Natural killer cell (primary cell): ENCODE measurements at places on chromosomes 4 and X.

- no peak for DNase-seq
Observed at GRCh38 chr4:185672618-185673017, 137.3 kb upstream of the PDLIM3 start.

GRCh38 chr4:117447925-117448324, 362.5 kb upstream of the TRAM1L1 start:
- peak; percentile 15 for DNase-seq

DNA sequence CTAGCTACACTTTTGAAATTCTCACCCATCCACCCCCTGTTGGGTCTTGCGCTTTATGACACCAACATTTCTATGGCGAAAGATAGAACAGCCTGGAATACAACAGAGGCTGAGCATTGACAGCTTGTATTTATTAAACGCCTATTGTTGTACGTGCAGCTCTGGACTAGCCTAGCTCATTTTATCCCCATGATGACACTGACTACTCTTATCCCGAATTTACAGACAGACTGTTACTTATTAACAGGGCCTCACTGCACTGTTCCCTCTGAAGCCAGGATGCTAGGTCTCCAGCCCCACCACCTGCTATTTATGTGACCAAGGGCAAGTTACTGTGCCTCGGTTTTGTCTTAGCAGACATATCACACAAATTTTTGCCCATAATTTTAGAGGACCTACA, 1.0 kb upstream of the RFC1 start:
- no peak for DNase-seq

DNA sequence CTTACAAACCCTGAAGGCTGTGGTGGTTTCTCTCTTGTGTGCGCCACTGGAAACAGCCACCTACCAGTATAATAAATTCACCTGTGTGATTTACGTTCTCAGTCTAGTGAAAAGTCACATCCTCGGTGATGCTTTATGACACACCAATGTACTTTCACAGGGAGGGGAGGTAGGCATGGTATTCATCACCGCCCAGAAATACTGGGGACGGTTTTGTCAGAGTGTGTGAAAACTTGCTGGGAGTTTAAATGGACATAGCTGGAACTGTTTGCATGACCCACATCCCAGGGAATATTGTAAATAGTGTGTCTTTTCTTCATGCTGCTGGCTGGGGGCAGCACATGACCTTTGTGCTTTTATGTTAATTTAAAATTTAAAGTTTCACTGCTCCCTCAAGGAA, 421.8 kb downstream of the MAPK10 start:
- no peak for DNase-seq

GRCh38 chr4:120718979-120719566, 203.5 kb downstream of the PRDM5 start:
- peak; percentile 62 for DNase-seq

DNA sequence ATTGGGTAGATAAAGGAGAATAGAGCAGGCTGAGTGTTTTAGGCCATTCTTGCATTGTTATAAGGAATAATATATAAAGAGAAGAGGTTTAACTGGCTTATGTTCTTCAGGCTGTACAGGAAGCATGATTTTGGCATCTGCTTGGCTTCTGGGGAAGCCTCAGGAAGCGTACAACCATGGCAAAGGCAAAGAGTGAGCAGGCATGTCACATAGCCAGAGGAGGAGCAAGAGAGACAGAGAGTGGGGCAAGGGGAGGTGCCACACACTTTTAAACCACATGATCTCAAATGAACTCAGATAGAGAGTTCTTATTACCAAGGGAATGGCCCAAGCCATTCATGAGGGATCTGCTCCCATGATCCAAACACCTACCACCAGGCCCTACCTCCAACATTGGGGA, 4.4 kb upstream of the METTL14 start:
- no peak for DNase-seq

GRCh38 chrX:40445691-40446090, 135.1 kb upstream of the ATP6AP2 start:
- DNase-seq, result no peak

- no peak for DNase-seq
Observed at GRCh38 chrX:130051176-130051845, 59.0 kb downstream of the ELF4 start.

- DNase-seq, result peak; percentile 10
Observed at GRCh38 chrX:121308276-121308805, 260.9 kb downstream of the GLUD2 start.

GRCh38 chrX:40729598-40730584, 5.5 kb downstream of the MED14 start:
- no peak for DNase-seq

DNA sequence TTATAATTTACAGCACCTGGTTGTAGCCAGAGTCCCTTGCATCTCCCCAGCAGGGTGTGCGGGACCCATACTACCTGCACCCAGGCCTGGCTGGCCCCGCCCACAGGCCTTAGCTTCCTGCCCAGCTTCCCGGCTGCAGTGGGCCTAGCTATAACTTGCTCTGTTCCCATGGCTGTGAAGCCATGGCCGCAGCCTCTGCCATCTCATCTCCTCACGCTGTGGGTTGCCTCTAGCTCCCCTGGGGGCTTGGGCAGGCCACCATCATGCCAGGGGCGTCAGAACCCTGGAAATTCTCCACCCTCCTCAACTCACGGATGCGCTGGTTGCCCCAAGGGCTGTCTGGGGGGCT, 26.1 kb upstream of the SORBS2 start:
- DNase-seq, result no peak

DNA sequence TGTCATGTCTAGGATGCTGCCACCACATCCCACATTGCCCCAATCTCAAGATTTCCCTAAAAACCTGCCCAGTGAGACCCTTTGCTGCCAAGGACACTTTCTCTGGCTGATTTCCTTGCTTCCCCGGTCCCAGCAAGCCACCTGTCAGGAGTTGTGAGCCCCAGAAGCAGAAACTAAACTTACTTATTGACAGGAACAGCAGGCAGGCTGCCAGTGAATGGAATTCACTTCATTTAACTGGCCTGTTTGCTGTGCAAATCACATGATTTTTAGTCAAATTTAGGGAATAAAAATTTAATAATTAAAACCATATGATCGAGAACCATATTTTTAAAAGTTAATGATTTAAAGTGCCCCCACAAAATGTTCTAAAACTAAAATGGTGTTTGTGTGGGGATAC, 48.5 kb downstream of the MAMLD1 start:
- DNase-seq, result no peak

- no peak for DNase-seq
Observed at GRCh38 chrX:44384688-44385338, 41.3 kb upstream of the EFHC2 start.

DNA sequence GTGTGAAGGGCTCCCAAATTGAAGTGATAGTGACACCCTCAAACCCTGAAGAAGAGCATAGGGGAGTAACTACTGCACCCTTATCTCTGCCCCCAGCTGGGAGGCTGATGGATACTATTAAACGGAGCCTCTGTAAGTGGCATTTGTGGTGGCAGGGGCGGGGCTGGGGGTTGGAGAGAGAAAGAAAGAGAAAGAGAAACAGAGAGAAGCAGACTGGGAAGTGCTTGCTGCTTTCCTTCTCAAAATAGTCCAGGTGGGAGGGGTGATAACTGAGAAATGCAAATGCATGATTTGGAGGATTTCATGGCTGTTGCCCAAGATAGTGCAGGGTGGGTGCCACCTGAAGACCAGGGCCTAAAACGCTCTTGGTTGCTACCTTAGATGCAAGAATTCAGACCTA, 253.5 kb upstream of the GATB start:
- DNase-seq, result no peak

DNA sequence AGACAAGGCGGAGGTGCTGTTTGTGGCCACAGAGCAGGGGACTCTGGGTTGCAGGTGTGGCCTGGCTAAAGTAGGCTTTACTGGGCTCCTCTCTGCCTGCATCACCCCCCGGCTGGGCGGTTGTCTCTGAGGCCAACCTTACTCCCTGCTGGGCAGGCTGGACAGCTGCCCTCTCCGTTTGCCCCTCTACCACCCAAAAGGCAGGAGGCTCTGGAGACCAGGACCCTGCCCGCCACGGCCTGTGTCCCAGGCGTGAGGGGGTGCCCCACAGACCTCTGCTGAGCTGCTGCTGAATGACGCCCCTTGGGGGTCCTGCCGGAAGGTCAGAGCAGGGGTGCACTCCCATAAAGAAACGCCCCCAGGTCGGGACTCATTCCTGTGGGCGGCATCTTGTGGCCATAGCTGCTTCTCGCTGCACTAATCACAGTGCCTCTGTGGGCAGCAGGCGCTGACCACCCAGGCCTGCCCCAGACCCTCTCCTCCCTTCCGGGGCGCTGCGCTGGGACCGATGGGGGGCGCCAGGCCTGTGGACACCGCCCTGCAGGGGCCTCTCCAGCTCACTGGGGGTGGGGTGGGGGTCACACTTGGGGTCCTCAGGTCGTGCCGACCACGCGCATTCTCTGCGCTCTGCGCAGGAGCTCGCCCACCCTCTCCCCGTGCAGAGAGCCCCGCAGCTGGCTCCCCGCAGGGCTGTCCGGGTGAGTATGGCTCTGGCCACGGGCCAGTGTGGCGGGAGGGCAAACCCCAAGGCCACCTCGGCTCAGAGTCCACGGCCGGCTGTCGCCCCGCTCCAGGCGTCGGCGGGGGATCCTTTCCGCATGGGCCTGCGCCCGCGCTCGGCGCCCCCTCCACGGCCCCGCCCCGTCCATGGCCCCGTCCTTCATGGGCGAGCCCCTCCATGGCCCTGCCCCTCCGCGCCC, 920 bp downstream of the HTT-AS start:
- no peak for DNase-seq

GRCh38 chr4:10033191-10033881, 12.0 kb upstream of the SLC2A9 start:
- DNase-seq, result no peak

DNA sequence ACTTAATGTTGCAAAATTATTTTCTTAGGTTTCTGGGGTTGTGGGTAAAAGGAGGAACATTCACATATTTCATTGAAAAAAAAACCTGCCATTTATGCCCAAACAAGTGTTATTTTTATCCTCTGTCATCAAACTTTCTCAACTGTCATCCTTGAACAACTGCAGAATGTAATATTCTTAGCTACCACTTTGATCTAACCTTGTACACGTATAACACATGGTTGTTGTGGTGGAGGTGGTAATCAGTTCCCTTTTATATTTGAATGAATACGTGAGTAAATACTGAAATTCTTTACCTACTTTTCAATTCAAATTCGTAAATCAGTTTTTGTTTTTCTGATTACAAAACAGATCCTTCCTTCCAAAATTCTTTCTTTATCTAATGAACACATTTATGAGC, 3.8 kb upstream of the AMMECR1 start:
- no peak for DNase-seq

GRCh38 chr4:158443731-158444130, 78.0 kb upstream of the RXFP1 start:
- DNase-seq, result no peak

- DNase-seq, result no peak
Observed at GRCh38 chr4:23706972-23707651, 182.7 kb downstream of the PPARGC1A start.

GRCh38 chrX:93868289-93868965, 194.4 kb downstream of the FAM133A start:
- DNase-seq, result no peak

DNA sequence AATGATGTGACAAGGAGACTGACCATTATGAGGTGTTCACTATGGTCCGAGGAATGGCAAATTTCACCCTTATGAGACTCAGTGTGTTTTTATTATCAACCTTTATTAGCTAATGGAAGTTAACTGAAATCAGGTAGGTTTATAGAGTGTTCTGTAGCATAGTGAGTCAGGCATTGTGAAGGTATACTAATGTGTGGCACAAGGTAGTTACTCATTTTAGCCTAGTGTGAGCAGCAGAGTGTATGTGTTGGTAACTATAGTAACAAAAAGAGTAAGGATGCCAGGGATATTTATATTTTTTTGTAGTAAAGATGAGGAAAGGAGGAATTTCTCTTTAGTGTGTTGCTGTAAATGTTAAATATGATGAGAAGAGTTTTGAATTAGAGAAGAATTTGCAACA, 12.0 kb downstream of the PDLIM5 start:
- no peak for DNase-seq

DNA sequence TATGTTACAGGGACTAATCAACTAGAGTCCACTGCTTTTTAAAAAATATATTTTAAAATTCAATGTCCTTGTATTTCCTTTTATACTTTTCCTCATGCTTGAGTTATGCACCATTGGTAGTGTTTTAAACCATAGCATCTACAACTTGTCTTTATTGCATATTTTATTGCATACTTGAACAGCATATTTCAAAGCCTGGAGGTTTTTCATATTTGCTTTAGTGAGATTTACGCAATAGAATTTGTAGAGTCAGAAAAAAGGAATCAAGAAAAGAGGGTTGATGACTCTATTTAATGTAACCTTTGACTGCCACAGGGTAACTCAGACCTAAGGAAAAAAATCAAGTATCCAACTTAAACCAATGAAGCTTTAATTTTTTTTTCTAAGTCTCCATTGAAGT, 1165.7 kb upstream of the IGFBP7 start:
- no peak for DNase-seq

DNA sequence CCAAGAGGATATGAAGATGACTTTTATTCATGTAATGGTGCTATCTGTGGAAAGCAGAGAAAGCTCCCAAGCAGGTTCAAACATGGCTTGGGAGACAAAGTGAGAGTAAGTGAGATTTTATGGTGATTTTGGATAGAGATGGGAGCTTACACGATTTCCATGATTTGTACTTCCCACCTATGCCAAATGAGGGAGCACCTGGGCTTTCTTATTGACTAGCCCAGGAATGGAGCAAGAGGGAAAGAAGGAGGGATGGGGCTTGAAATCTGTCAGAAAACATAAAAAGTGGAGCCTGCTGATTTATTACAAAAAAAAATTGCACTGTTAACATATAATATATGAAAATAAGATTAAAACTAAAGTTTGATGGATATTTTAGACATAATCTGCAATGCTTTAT, 703.5 kb upstream of the PABPC4L start:
- DNase-seq, result no peak

DNA sequence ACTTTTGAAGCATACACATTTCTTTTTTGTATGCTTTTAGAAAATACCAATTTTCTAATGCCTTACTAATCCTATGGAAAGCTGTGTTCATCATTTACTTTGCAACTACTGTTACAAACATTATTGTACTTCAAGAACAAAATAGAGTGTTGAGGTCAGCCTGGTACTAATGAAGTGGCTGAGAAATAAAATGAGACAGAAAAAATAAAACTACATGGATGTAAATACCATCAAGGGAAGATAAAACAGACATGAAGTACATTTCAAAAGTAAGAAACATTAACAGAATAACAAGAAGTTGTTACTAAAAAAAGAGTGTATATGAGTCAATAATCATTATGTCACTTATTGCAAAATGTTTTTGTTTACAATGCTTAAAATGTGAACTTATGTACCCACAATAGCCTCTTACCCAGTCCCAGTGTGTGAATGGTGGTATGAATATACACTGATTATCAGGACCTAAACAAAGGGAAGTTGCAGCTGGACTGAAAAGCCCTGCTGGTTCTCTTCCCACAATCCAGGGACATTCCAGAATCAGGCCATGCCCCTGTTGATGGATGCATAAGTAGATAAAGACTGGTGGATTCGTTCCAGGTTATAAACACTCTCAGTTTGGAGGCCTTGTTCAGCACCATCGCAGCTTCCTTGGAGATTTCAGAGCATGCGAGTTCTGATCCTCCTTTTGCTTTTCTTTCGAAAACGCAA, 2.4 kb upstream of the CSN3 start:
- no peak for DNase-seq

GRCh38 chr4:90537491-90537890, 410.3 kb downstream of the CCSER1 start:
- no peak for DNase-seq
